GM12864 (cell line): ENCODE measurements at places on chromosomes 2 and 18.

GRCh38 chr2:185137700-185138099 lies 539.4 kb downstream of the ZNF804A start:
- no peak for DNase-seq

GRCh38 chr18:3932276-3932675 lies 482.3 kb downstream of the TGIF1 start:
- DNase-seq = no peak

DNA sequence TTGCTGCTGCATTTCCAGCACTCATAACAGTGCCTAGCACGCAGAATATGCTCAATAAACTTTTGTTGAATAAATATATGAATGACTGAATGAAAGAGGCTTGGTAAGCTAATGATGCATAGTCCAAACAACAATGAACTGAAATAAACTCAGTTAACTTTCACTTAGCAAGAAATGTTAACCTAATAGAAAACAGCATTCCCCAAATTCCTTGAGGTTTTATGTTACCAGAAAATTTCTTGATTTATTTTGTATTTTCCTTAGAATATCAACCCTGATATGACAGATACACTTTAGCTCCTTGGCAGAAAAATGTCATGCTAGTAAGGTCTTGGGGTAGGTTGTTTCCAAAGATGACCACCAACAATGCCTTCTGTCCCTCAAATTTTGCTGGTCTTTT lies 217.4 kb downstream of the KCNE4 start:
- DNase-seq = no peak

DNA sequence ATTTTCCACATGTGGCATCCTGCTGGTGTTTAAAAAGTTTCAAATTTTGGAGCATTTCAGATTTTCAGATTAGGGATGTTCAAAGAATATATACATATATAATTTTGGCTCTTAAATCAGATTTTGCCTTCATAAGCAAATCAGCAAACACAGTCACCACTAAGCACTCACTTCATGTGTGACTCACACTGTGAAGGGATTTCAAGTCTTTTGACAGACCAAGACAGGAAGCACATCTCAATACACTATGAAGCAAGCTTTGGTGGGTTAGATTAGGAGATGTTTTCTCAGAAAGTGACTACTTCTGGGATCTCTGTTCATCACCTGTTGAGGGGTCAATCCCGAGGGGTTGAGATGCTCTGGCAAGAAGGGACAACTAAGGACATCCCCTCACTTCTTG lies 227.8 kb upstream of the RBBP8 start:
- DNase-seq = no peak

GRCh38 chr2:174952607-174953006 lies 52.6 kb downstream of the CHN1 start:
- DNase-seq = no peak

DNA sequence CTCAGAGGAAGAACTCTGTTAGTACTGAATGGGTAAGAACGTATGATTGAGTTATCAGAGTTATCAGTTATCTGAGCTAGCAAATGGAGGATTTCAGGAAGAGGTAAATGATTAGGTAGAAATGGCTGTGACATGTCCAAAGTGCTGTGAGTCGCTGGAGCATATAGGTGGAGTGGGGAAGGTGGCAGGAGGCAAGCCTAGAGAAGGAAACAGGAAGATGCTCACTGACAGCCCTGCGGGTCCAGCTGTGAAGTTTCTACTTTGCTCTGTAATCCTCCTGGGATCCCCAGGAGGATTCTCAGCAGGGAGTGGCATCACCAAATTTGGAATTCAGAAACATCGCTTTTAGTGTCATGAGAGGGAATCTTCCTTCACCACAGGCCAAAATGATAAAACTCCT lies 52.0 kb downstream of the GYPC start:
- no peak for DNase-seq

DNA sequence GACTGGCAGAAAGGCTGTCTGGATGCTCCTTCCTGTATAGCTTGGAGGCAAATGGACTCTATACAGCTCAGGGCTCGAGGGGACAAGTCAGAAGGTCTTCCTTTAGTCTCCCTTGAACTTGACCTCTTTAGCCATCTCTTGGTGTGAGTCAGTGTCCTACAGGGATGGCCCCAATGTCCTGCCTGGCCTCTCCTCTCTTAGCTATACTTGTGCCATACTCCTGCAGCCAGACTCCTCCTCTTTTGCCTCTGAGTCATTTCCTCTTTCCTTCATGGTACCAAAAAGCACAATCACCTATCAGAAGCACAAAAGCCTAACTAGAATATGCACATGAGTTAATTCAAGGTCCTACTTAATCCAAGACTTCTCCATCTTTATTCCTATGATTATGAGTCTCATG lies 112.7 kb downstream of the XRCC5 start:
- DNase-seq = no peak
